ENCODE measurements at places on chromosomes 2 and 18.

GRCh38 chr2:52918551-52918950 lies 849.1 kb upstream of the CHAC2 start:
- peak; percentile 0 for DNase-seq

- no peak for DNase-seq
Observed at GRCh38 chr18:78554944-78555608, 424.5 kb upstream of the SALL3 start.

GRCh38 chr2:231353469-231353868 lies 42.0 kb upstream of the B3GNT7 start:
- no peak for DNase-seq

- peak; percentile 89 for DNase-seq
Observed at GRCh38 chr2:159755788-159756187, 42.2 kb downstream of the CD302 start.

GRCh38 chr2:235663875-235664274 lies 170.0 kb downstream of the AGAP1 start:
- no peak for DNase-seq

GRCh38 chr2:102278720-102279390 lies 32.5 kb upstream of the IL1RL1 start:
- DNase-seq, result no peak

GRCh38 chr2:229235131-229235914 lies 35.8 kb downstream of the PID1 start:
- peak; percentile 18 for DNase-seq

DNA sequence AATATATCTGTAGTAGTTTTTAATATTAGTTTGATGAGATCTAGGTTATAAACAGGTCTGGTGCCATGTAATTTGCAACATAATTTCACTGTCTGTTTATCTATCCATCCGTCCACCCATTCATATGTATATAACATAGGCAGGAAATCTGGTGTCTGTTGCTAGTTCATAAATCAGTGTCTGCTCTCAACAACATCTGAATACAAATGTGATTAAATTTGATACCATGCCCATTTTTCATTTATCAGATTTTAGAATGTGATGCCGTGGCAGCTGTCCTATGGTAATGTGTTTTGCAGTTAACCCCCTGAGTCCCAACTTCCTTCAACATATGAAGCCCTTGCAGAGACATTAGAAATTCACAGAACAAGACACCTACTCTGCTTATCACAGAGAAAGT lies 228.4 kb downstream of the CMPK2 start:
- DNase-seq, result no peak

GRCh38 chr2:149486664-149487063 lies 100.9 kb downstream of the MMADHC start:
- DNase-seq, result no peak

GRCh38 chr18:55430026-55430425 lies 158.0 kb downstream of the TCF4 start:
- DNase-seq, result peak; percentile 40

DNA sequence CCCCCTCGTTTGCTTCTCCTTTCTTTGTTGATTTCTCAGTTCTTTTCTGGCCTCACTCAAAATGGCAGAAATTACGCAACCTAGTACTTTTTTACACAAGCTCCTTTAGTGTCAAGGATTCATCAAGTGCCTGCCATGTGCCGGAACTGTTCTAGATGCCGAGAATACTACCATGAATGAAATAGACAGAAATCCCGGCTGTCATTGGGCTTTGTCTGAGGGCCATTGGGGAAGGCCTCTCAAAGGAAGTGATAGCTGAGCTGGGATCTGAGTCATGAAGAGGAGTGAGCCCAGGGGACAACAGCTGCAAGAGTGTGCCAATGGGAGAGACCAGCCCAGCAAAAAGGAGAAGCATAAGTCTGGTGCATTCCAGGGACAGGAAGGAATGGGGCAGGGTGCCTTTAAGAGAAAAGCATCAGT lies 34.3 kb upstream of the PPP1CB start:
- DNase-seq, result peak; percentile 83

DNA sequence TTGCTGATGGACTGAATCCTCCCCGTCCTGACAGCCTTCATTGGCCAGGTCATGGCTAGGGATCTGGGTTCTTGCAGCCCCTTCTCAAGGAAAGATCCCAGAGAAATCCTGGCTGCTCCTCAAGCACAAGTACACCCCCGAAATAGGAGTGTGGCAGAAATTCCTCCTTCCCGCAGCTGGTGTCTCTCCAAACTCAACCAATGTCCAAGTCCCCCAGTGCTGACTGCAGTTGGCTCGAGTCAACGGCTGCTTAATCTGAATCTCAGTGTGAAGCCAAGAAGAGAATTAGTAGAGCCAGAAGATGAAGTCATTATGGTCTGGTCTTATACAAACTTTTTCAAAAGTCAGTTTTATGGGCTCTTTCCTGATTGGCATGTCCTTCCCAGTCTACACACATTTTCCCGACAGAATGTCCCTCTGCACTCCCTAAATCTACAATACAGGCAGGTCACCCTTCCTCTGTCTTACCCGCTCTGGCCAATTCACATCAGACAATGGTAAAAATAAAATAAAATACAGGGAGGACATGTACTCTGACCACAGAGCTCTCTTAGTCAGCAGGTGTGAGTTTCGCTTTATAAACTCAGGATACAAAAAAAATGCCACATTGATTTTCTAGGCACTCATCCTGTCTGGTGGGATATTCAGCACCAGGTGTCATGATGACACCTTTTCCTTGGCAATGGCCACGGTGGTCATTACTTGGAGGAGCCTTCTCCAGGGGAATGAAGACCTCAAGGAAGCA lies 76.9 kb upstream of the PAPOLG start:
- no peak for DNase-seq

DNA sequence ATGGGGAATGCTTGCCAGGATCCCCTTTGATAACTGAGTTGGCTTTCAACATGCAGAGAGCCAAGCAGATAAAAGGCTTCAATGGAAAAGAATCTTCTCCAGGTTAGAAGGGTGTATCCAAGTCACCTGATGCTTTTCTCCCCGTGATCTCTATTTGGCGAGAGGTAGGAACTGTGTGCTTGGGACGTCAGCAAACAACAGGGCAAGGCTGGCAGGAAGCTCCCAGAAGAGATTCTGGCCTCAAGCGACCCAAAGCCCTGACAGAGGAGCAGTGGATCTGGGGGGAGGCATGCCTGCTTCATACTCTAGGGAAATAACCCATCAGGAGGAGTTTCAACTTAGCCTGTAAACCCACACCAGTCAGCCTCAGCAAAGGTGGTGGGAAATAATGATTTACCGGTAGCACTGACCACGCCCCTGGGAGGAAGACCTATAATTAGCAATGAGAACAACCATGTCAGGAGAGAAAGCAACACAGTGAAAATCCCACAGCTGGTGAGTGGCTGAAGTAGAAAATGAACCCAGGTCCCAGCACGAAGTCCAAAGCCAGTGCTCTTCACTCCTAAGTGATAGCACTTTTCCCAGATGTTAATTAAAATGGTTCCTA lies 76.3 kb upstream of the SEC11C start:
- DNase-seq, result no peak

GRCh38 chr18:11246495-11247300 lies 97.3 kb upstream of the PIEZO2 start:
- peak; percentile 58 for DNase-seq

DNA sequence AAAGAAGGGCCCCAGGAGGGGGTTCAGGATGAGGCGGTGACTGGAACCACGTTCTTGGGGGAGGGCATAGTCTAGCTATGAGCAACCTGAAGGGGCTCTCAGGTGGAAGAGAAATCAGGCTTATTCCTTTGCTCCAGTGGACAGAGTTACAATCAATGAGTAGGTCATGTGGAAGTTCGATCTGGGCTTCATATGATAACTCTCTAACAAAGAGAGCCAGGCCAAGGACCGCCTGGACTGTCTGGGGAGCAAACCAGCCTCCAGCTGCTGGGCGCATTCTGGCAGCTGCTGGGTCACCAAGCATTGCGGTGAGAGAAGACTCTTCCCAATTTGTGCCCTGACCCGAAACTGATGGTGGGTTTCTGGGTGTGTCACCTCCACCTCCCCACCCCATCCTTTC lies 180.3 kb upstream of the SMAD2 start:
- no peak for DNase-seq

- DNase-seq, result peak; percentile 36
Observed at GRCh38 chr2:199940373-199940772, 14.9 kb downstream of the TYW5 start.

DNA sequence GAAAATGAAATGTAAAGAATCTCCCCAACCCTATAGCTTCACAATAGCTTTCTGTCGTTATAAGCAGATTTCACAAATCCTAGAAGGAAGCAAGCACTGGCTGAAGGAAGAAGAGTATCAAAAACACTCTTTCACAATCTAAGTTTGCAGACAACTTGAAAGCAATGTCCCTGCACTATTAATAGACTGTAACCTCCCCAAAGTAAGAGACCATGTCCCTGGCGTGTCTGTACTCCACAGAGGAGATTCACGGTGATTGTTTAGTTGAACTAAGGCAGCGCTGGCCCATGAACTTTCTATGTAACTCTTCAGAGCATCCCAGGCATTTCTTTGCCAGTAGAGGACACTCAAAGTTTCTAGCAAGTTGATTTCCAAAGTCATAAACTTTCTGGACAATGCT lies 128.0 kb upstream of the HNRNPA3 start:
- DNase-seq, result no peak

DNA sequence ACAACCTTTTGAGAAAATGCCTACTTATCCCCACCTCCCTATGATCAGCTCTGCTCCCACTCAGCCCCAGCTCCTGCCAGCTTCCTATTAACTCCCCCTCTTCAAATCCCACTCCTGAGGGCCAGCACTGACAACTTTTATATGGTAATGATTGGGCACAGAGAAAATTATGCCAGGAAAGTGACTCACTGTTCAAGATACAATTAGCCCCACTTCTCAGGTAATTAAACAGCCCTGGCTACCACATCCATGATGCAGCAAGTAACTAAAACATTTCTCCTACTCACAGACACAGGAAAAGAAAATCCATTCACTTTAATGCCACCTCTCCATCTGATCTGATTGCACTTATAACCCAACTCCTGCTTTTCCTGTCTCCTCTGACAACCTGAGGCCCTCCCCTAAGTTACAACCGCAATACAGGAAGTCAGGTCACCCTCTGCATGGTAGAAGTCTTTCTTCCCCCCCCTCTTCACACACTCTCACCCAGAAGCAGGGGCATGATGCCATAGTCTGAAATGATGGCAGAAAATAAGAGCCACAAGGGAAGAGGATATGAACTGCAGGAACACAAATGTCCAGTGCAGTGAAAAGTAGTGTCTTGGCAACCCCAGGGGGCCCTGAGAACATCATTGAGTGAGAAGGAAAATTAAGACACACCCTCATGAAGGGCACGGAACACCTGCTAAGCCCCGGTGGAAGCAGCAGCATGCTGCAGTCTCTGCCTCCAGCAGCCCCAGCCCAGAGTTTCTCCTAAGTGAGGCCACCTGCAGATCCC lies 54.4 kb downstream of the STK39 start:
- peak; percentile 78 for DNase-seq

DNA sequence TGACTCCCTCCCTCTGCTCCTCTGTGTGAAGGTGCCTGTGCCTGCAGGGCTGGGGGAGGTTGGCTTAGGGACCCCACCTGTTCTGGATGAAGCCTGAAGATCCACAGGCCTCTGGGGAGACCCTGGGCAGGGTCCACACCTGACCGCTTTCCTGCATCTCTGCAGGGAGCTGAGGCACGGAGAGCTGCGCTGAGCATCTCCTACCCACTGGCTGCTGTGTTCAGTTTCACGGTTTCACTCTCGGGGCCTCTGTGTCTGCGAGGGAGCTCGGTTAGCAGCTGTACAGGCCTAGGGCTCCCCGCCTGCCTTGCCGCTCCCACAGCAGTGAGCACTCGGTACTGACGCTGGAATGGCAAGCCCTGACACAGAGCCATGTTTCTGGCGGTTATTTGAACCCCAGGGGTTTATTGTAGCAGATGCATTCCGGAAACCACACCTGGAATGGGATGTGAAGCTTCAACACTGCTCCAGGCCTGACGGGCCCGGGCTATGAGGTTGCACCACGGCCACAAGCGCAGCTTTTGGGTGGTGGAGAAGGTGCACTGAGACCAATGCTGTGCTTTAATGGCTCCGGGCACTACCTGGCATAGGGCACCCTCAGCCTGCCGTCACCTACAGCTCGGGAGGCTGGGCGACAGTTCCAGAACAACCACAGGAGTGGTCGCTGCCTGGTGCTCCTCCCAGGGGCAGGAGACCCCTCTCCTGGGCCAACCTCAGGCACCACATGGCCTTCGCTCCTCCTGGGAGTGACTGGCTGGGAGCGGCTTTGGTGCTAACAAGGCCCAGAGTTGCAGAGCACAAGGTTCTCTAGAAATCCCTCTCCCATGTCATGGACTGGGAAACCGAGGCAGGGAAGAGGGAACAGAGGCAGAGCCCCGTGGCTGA lies 257.9 kb downstream of the NDUFA10 start:
- no peak for DNase-seq

Measured in M059J (cell line).